ENCODE measurements at places on chromosomes 1 and 21.

GRCh38 chr1:221543529-221544120 lies 198.3 kb downstream of the DUSP10 start:
- no peak for DNase-seq

- DNase-seq = no peak
Observed at GRCh38 chr1:225735252-225736149, 42.1 kb upstream of the SRP9 start.

DNA sequence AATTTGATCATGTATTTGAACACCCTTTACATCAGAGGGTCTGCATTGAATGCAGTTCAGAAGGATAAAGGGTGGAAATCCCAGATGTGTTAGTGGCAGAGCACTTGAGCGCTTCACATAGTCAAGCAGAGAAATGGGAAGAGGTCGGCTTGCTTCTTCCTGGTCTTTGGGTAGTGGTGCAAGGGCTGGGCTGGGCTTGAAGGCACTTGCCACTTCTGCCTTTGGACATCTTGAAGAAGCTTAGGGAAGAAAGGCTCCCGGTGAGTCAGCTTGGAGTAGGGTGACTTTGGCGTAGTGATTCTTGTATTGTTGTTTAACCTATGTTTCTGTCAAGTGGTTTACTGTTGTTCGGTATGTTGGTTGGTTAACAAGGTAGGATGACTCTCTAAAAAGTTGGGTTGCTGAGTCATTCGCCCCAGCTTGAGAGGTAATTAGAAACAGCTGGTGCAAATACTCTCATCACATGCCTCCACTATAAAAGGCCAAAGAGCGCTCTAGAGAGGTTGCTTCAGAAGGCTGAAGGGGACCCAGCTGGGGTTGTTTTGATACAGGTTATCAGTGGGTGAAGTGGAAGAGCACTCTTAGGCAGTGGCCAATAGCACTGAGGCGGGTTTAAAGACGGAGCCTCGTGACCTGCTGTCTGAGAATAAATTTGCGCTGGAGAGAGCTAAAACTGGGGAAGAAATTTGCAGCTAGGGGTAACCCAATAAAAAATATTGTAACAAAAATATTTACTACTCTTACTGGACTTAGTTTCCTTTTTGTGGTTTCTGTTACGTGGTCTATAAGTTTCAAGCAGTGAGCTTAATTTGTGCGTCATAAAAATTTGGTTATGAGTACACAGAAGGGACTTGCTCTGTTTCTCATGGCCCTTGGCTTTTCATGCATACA lies 1.4 kb downstream of the BACH1 start:
- DNase-seq = peak; percentile 58

- no peak for DNase-seq
Observed at GRCh38 chr1:172882791-172883386, 167.9 kb downstream of the TNFSF18 start.

- DNase-seq = no peak
Observed at GRCh38 chr1:94590203-94591137, 48.9 kb upstream of the F3 start.

GRCh38 chr21:35775778-35776544 lies 284.4 kb downstream of the SETD4 start:
- DNase-seq = no peak

- DNase-seq = no peak
Observed at GRCh38 chr21:46156678-46157077, 1.3 kb upstream of the FTCD start.

GRCh38 chr1:19061798-19062197 lies 105.3 kb upstream of the IFFO2 start:
- DNase-seq = no peak

GRCh38 chr1:9385801-9386573 lies 93.3 kb downstream of the SPSB1 start:
- DNase-seq = no peak

DNA sequence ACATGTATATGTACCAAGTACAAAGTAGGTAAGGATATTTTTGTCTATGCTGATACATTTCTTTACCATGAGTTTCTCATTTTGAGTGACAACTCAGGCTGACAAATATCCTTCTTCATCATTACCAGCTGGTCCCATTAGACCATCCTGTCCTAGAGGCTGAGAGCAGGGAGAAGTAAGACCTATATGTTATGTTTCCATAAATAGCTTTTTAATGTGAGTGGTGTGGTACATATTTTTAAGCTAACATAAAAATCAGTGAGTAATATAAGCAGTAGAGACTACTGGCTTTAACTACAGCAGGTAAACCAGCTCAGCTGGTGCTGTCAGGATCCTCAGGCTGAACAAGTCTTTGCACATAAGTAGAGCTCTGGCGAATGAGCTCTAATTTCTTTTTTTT lies 62.4 kb downstream of the CLEC20A start:
- DNase-seq = no peak

GRCh38 chr21:29359718-29360117 lies 61.0 kb downstream of the BACH1 start:
- DNase-seq = no peak

- no peak for DNase-seq
Observed at GRCh38 chr1:166978821-166979220, 3.5 kb upstream of the ILDR2 start.

GRCh38 chr1:202243006-202243405 lies 49.4 kb downstream of the LGR6 start:
- no peak for DNase-seq

Data from activated CD4-positive, CD25-positive, alpha-beta regulatory T cell treated with anti-CD3 and anti-CD28 coated beads, Interleukin-2, amount 50 U/mL, for 72 hours (primary cell).